ENCODE measurements at places on chromosomes 4 and X. TPM values are rescaled to one million over a fixed set of nuclear protein-coding genes. Genes with fewer than 3 reads are reported as not detected.

Gene IRS4
- not detected for total RNA-seq

Gene PAGE2B
- not detected for total RNA-seq

GRCh38 chrX:153456161-153456560, 10.3 kb upstream of the TREX2 start:
- no peak for DNase-seq

DNA sequence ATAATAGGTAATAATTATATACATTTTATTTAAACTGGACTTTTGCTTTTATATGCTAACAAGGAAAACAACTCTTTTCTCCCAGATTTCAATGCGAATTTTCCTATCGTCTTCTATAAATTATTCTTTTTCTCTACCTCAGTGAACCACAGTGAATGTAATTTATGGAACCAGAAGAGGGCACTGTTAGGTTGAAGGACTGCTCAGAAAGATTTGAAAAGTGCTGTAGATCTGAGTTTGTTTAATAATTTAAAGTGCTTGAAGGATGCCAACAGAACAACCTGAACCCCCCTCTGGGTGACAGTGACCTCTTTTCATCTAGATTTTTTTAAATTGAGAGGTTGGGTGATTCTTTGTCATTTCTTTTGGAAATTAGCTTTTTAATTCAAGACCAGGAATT, 54.9 kb downstream of the PHOX2B start:
- DNase-seq = no peak

DNA sequence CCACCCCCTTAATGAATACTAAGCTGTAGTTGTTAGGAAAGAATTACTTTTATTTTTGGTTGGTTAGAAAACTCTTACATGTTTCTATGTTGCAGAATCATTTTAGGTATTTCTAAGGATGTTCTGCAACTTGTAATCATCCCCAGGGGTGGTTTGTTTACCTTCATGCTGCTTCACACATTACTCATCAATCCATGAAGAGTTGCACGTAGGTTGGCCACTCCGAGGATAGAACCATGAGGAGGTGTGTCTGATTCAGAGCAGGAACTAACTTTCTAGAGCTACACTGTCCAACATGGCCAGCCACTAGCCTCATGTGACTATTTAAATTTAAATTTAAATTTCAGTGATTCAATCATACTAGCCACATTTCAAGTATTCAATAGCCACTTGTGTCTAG, 127.2 kb upstream of the FRMPD4 start:
- DNase-seq = peak; percentile 71

GRCh38 chr4:109022961-109023360, 260.1 kb upstream of the ETNPPL start:
- DNase-seq = no peak

GRCh38 chrX:104253567-104254441, 929 bp downstream of the ESX1 start:
- DNase-seq = no peak

DNA sequence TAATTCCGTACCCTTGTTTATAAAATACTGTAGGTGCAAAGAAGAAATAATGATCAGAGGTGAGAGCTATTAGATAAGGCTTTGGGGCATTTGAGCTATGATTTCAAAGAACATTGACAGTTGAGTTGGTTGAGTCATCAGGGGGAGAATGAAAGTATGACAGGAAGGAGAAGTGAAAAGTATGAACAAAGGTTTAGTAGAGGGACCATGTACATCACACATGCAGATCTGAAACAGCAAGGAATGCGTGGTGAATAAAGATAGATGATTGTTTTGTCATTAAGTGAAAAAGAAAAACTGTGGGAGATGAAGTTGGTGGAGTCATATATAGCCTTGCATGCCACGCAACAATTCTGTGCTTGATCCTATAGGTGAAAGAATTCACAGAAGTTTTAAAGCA, 163.1 kb downstream of the ARAP2 start:
- no peak for DNase-seq
